ENCODE measurements at places on chromosomes 5 and 9.

DNA sequence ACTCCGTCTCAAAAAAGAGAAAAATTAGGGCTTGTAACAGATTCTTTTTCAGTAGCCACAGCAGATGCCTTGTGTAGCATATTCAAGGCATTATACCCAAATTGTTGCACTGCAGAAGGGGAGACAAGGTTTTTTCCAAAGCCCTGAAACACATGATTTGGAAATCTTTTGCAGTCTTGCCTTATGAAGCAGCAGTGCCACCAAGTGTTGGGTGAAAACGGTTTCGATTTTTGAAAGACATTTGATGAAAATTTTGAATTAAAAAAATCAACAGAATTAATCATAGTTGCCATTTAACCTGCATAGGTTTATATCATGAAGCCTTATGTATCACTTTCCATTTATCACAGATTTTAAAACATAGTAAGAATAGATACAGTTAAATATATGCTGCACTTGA, 479.5 kb downstream of the TAF11L14 start:
- no peak for DNase-seq

- DNase-seq, result no peak
Observed at GRCh38 chr5:129465776-129466344, 5.8 kb downstream of the ADAMTS19 start.

DNA sequence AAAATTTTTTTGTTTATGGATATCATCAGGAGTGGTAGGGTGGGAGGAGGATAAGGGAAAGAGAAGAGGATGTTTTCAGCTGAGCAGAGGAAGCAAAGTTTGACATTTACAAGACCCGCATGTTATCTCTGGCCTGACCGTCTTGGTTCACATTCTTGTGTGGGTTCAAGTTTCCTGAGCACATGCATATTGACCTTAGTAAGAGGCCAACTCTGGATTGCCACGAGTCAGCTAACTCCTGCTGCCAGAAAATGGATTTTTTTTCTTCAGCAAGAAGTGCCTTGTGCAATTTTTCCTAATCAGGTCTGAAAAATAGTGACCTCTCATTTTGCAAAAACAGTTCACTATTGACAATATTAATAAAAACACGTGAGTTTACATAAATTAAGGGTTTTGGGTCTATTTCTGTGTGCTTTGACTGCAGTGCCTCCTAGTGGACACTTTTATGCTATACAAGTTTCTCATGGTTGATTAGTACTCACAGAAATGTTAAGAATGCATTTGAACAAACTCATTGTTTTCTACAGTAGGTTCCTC, 27.1 kb upstream of the BASP1 start:
- no peak for DNase-seq

DNA sequence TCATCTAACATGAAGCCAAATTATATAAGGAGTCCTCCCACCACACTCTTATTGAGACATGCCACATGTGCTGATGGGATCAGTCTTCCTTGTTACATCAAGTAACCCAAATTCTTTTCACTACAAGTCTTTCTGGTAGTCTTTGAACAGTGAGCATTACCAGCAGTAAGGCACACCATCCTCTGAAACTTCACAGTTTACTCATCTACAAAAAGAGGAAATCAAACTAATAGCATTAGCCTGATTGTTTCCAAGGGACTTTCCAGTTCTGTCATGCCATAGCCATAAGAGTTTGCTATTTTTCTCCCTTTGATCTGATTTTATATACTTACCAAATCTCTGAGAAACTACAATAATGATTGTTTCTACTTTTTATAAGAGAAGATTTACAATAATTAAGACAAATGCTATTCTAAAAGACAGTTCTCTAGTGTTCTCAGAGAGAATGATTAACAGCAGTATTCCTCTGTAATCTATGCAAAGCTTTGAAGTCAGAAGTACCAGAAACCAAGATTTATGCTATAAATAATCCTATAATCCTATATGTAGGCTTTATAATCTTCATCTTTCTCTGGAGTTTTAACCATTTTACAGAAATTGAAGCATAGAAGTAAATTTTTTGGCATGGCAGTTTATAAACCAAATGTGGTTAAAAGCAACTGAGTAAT, 166.2 kb upstream of the ACO1 start:
- DNase-seq, result no peak

DNA sequence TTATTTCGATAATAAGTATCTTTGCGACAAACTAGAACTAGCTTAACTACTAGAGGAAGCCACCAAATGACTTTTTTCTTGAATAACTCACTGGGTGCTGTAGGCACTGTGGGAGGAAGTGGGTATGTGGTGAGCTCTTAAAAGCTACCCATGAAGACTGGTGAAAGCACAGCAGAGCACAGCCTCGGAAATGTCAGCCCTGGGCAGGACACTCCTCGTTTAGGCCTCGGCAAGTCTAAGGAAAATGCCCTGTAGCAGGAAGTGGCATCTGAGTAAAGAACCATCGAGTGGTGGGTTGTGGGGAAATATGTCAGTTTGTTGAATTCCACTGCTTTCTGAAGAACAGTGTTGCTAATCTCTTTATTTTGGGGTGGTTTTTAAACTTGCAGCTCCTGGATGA, 44.0 kb upstream of the NCS1 start:
- peak; percentile 80 for DNase-seq

DNA sequence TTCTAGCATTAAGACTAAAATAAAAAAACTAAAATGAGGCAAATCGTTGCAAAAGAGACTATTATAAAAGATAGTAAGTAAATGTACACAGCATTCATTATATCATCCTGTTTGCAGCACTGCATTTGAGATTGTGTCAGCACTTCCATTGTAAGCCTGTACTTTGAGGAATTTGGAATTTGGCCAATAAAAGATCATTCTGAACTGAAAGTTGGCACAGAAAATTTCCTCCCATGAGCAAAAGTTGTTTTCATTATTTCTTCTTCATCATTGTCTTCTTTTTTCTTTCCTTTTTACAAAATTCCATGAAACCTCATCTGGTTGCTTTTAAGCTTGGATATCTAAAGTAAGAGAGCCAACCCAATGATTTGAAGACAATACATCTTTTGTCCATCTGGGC, 199.3 kb upstream of the ADAMTSL1 start:
- DNase-seq, result no peak

GRCh38 chr9:34989946-34990635, 546 bp downstream of the DNAJB5 start:
- no peak for DNase-seq

GRCh38 chr5:116409591-116410296, 164.9 kb downstream of the SEMA6A start:
- no peak for DNase-seq

GRCh38 chr5:1867114-1867814, 15.5 kb downstream of the IRX4 start:
- DNase-seq, result no peak

GRCh38 chr5:18375641-18376040, 741.4 kb downstream of the TAF11L14 start:
- DNase-seq, result no peak

DNA sequence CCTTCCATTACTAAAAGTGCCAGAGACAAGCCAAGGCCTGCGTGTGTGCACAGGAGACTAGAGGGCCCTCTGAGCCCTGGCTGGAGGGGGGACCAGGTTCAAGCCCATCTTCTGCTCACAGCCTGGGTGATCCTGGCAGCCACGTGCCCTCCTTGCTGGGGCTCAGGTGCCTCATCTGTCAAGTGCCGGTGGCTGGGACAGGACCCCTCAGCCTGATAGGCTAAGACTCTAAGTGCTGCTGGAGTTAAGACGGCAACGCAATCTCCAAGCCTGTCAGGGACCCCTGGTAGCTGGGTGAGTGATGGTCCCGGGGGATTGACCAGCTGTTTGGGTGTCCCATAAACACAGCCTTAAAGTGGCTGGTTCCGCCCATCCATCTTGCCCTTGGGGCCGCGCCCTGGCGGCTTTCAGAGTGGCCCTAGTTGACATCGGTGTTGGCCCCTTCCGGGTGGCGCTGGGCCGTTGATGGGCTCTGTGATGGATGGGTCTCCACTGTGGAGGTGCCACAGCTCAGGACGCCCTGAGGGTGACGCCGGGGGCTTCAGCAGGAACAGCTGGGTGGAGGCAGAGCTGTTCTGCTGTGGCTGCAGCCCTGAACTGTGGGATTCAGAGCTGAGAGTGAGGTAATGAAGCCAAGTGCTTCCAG, 136.2 kb downstream of the BARX1 start:
- no peak for DNase-seq

- no peak for DNase-seq
Observed at GRCh38 chr5:98656125-98656795, 117.2 kb upstream of the RGMB start.

GRCh38 chr9:72300873-72301272, 64.1 kb downstream of the ZFAND5 start:
- no peak for DNase-seq

GRCh38 chr5:162514116-162514515, 446.5 kb downstream of the GABRG2 start:
- DNase-seq, result no peak

DNA sequence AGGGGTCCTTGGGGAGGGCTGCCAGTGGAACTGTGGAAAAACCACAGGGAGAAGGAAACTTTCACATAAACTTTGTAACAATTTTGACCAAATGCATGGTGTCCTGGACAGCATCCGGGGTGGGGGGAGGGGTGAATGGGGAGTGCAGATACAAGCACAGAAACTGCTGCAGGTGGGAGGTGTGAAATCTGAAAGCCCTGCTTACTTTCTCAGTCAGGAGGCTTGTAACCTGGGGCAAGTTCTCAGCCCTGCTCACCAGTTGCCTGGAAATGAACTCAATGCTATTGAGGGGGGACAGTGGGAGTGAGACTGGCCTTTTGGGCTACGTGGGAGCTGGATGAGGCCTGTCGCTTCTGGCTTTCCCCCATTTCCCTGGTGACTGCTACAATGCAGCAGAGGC, 694.5 kb upstream of the ZNF608 start:
- no peak for DNase-seq

DNA sequence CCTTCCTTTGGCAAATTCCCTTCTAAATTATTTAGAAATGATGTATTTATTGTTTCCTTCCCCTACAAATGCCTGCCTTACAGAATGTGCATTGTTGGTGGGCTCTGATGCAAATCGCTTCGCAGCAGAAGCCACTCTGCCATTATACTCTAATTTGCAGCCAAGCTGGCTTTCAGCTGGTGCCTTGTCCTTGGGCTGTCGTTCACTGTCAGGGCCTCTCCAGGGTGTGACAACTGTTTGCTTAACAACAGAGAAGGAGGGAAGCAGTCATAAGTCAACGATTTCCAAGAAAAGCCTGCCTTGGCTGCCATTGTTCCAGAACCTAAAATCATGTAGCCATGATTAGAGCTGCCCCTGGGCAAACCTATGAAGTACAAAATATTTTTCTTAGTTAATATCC, 260.1 kb upstream of the RGMB start:
- DNase-seq, result no peak

GRCh38 chr9:70477907-70478480, 63.5 kb upstream of the KLF9 start:
- no peak for DNase-seq

DNA sequence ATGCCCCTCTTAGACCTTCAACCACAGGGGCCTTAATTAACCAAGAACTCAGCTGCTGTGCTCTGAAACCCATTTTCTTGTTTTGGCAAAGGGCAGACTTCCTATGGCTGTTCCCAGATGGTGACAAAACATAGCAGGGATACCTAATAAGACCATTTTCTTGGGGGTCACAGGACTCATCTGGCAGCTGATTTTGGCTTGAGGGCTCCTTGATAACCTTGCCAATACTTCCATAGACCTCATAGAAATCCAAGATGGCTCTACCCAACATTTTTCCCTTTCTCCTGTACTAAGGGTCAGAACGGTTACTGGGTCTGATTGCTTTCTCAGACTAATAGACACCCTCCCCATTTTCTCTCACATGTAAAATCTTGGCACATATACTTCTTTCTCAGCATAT, 757.7 kb upstream of the SEMA6A start:
- DNase-seq, result no peak

- DNase-seq, result no peak
Observed at GRCh38 chr5:136046246-136046645, 17.5 kb downstream of the TGFBI start.

DNA sequence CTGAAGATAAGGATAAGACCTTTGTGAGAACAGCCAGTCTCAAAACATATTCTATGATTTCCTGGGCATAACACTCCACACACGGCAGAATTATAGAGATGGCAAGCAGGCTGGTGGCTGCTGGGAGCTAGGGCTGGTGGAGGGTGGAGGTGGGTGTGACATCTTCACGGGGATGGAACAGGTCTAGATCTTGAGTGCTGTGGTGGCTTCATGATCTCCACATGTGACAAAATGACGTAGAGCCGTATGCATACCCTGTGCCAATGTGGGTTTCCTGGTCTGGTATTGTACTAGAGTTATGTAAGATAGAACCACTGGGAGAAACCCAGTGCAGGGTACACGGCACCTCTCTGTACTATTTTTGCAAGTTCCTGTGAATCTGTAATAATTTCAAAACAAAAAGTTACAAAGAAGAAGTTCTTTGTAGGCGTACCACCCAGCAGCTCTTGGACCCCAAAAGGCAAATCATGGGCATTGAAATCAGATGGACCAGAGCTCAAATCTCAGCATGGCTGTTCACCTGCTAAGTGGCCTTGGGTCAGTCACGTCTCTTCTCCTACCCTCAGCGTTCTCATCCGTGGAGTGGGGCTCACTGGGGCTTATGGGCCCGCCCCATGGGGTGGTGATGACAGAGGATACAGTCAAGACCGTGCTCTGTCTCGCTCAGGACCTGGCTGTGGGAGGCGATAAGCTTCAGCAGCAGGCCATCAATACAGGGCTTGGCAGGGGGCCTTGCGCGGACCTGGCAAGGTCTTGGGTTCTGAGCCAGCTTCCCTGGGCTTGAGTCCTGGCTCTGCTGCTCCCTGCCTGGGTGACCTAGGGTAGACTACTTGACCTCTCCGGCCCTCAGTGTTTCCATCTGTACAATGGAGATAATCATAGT, 74.7 kb upstream of the UNC5A start:
- peak; percentile 42 for DNase-seq

- no peak for DNase-seq
Observed at GRCh38 chr9:1713841-1714240, 301.3 kb upstream of the SMARCA2 start.

GRCh38 chr9:84659313-84659712, 10.2 kb upstream of the NTRK2 start:
- no peak for DNase-seq

GRCh38 chr9:38022995-38023394, 46.0 kb downstream of the SHB start:
- DNase-seq, result no peak

GRCh38 chr9:10793306-10793705, 180.5 kb upstream of the PTPRD start:
- DNase-seq, result no peak

DNA sequence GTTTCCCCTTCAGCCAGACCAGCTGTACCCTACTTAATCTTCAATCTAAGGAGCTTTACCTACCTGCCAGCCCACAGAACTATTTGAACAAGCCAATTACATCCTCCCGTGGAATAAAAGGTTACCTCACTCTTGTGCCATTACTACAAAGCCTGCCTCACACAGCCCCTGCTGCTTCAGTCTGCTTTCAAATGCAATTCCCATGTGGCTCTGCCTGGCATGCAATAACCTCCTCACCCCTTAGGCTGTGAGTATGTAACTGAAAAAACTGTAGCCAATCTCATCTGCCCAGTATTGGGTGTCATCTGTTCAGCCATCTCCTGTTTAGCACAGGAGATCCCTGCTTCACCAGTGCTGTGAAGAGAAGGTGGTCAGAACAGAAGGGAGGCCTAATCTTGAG, 6.1 kb upstream of the GCNT1 start:
- no peak for DNase-seq

- DNase-seq, result no peak
Observed at GRCh38 chr5:147645197-147645596, 135.3 kb upstream of the DPYSL3 start.

All from activated CD8-positive, alpha-beta memory T cell treated with anti-CD3 and anti-CD28 coated beads for 24 hours (primary cell).